ENCODE measurements at places on chromosomes 2 and 18. TPM values are rescaled to one million over a fixed set of nuclear protein-coding genes. Genes with fewer than 3 reads are reported as not detected.

DNA sequence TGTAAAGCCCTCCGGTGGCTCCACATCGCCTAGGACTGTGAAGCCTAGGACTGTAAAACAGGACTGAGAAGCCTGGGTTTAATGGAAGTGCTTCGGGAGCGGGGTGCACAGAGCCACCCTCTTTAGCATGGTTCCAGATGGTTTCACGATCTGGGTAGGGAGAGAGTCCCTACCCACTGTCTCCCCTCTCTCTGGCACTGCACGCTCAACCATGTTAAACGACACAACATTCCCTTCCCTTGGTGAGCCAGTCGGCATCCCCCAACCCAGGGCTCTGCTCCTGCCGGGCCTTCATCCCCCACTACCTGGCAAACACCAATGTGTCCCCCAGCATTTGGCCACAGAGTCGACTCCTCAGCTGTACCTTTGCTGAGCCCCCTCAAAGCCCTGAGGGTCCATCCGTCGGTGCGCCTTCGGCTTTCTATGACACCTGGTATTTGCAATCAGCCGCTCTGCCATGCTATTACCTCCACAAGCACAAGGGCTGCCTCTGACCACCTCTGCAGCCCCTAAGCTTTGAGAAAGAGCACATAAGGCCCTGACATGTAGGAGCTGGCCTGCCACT, 1.1 kb downstream of the COPS9 start:
- DNase-seq = no peak

DNA sequence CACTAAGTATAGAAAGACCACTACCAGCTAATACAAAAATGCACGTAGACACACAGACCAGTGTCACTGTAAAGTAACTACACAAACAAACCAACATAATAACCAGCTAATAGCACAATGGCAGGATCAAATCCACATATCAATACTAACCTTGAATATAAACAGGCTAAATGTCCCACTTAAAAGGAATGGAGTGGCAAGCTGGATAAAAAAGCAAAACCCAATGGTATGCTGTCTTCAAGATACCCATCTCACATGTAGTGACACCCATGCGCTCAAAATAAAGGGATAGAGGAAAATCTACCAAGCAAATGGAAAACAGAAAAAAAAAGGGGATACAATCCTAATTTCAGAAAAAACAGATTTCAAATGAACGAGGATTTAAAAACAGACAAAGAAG, 41.8 kb downstream of the CPS1 start:
- DNase-seq = no peak

DNA sequence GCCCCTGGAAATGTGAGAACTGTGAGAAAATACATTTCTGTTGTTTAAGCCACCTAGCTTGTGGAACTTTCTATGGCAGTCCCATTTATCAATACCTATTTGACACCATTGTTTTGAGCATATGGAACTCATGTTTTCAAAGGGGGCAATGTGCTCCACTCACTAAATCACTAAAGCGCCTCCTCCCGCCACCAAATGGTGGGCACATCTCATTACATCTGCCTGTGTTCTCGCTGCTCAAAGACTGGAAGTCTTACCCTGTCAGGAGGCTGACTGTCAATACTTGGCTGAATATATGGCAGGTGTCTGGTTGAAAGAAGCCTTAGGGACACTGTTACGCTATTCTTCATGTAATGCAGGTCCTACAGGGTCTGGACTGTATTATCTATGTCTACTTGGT, 767.7 kb downstream of the TSN start:
- DNase-seq = no peak

Gene SERPINB10
- total RNA-seq = not detected

Data from left lobe of liver (tissue), 2 donors.